Caco-2 (cell line): ENCODE measurements at places on chromosomes 13 and 19.

DNA sequence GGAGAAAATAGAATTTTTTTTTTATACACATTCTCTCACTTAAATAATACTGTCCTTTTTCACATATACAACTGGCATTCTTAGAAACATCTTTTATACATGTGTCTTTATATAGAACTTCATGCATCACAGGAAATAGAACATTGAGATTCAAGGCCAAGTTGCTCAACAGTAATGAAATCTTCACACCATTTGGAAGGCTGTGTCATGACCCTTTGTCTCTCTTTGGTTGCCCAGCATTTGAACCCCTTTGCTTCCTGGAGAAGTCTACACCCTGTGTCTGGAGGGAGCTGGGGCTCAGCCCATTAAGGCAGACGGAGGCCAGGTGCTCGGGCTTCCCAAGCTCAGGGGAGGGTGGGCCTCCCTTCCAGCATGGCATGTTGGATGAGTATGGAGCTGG lies 41.1 kb downstream of the B3GLCT start:
- no peak for DNase-seq

GRCh38 chr13:99982036-99982730 lies 599 bp downstream of the ZIC2 start:
- no peak for DNase-seq

GRCh38 chr19:28652765-28653164 lies 560.2 kb downstream of the UQCRFS1 start:
- no peak for DNase-seq

DNA sequence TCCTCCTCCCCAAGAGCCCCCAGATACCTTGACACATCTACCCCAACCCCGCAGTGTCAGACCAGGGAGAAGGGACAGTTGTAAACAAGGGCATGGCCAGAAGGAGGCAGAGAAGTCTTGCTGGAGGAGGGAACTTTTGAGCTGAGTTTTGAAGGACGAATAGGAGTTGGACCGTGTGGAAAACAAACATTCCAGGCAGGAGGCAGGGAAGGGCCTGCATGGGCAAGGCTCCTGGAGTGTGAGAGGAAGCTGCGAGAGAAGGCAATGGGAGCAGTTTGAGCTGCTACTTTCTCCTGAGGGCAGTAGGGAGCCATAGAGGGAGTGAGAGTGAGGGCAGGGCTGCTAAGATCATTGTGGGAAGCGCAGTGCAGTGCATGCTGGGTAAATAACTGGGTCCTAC lies 23.3 kb downstream of the IL12RB1 start:
- DNase-seq: peak; percentile 19

DNA sequence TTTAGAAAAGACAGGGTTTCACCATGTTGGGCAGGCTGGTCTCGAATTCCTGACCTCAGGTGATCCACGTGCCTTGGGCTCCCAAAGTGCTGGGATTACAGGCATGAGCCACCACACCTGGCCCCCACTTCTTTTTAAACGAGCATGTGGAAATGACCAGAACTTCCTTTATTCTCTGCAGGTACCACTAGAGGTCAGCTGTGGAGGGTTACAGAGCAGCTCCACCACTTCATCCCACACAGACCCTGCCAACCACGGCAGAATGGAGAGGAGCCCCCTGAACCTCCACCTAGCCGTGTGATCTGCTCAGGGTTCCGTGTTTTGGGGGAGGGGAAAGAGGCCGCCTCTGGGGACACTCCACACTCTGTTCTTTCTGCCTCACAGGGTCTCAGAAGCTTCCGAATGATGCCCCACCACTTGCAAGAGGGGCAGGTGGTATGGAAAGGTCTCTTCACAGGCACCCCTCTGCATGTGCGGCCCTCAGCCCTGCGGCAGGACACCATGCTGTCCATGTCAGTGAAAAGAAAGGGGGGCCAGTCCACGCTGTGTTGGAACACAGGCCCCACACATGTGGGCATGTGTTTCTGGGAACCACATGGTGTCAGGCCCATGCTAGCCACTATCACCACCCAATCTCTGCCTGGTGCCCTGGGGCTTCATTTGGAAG lies 465.0 kb downstream of the TSHZ3 start:
- DNase-seq: no peak

DNA sequence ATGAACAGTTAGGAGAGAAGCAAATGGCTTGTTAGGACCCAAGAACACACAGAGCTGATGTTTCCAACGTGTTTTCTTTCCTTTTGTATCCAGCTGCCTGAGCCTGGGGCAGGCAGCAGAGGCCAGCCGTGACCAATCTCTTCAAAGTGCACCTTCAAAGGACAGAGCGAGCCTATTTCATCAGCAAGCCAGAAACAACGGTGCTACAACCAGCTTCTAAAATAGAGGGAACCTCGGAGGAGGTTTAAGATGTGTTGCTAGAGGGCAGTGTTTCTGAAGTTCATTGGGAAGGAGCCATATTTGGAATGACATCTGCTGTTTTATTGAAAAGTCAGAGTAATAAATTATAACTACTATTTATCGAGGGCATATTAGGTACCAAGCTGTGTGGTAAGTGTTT lies 56.2 kb upstream of the RFC3 start:
- no peak for DNase-seq

GRCh38 chr19:45729800-45730290 lies 851 bp downstream of the FBXO46 start:
- DNase-seq: no peak

GRCh38 chr19:18490728-18491127 lies 31.1 kb downstream of the ELL start:
- DNase-seq: no peak

- DNase-seq: no peak
These were observed 19.9 kb upstream of the LGALS13 start for GRCh38 chr19:39582442-39582841.

GRCh38 chr13:95557013-95557412 lies 4.5 kb downstream of the CLDN10 start:
- no peak for DNase-seq

GRCh38 chr13:113119166-113119821 lies 3.3 kb upstream of the F10 start:
- no peak for DNase-seq

- DNase-seq: peak; percentile 23
These were observed 417.1 kb downstream of the LMO7 start for GRCh38 chr13:76053181-76053580.

- DNase-seq: no peak
These were observed 14.6 kb downstream of the NACC1 start for GRCh38 chr19:13132471-13133180.

- peak; percentile 72 for DNase-seq
These were observed 337 bp upstream of the FXYD7 start for GRCh38 chr19:35142606-35143230.

DNA sequence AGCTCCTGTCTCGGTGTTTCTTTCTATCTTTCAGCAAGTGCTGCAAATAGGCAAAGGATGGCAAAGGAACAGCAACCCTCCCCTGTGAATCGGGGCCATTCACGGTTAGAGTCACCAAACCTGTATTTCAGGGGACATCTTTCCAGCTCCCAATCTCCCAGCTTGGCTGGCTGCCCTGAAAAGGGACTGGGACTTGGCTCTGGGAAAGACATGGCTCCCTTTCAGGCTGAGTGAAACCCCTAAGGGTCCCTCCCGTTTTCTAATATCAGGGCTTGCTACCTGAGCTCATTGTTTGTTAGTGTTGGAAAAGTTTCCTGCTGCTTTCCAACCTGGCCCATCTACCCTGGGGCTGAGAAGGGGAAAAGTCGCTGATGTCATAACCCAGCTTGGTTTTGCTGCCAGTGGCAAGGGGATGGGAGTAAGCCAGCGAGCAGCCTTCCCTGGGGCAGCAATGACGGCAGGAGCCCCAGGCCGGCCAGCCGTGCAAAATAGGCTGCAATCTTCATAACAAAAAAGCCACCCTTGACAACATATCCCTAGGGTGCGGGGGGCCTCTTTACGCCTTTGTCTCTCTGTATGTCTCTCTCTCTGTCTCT lies 29.9 kb downstream of the SERP2 start:
- peak; percentile 49 for DNase-seq

GRCh38 chr19:5101871-5102270 lies 133.0 kb downstream of the KDM4B start:
- DNase-seq: no peak

DNA sequence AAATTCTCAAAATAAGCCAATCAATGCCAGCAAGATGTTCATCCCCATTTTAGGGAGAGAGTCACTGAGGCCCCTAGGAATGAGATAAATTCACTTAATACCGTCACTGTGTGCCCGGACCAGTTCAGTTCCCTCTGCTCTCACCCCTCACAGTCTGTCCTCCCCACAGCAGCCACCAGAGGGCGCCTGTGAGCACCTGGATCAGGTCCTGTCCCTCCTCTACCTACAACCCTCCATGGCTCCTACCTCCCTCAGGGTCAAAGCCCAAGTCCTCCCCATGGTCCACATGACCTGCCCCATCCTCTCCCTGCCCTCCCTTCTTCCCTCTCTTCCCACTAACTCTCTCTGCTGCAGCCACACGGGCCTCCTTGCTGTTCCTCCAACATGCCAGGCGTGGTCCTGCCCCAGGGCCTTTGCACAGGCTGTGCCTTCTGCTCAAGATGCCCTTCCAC lies 42.0 kb upstream of the NFIC start:
- peak; percentile 61 for DNase-seq

GRCh38 chr13:38090913-38091312 lies 221.3 kb upstream of the TRPC4 start:
- no peak for DNase-seq

- DNase-seq: no peak
These were observed 8.4 kb upstream of the SLC7A10 start for GRCh38 chr19:33234092-33234491.

DNA sequence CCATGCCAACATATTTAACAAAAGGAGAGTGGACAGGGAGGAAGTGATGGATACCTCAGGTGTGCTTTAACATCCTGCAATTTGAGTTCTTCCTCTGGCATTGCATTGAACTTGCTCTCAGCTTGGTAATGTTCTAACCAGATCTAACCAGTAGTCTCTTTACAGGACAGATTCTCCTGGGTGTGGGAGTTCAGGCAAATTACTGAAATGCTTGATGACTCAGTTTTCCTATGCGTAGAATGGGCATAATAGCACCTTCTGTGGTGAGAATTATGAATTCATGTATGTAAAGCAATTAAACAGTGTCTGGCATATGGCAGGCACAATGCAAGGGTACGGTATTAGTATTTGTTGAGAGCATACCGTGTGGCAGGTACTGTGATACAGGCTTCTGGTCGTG lies 3.6 kb downstream of the AKAP11 start:
- no peak for DNase-seq

DNA sequence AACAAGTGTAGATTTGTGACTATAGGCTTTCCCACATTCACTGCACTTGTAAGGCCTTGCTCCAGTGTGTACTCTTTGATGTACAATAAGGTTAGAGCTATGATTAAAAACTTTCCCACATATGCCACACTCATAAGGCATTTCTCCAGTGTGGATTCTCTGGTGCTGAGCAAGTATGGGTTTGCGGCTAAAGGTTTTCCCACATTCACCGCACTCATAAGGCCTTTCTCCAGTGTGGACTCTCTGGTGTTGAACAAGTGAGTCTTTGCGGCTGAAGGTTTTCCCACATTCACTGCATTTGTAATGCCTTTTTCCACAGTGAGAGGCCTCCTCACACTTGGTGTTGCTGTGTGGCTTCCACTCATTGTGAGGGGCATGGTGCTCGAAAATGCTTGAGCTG lies 3.7 kb downstream of the ZNF772 start:
- no peak for DNase-seq

DNA sequence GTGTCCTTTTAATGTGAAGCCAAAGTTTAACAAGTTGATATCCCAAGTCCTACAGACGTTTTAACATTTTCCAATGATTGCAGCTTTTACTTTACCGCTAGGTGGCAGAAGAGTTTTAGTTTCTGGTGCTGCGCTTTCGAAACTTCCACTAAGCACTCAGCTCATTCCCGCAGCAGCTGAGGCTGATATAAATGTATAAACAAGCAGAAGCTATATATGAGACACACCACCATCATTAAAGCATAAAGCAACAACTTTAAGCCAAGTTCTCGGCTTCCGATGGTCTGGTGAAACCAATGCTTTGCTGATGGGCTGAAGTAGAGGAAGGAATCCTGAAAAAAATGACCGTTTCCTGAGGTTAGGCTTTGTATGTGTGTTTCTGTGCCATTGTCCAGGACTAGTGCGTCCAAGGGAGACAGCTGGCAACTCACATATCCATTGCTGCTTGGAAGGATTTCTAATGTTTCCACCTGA lies 753.9 kb downstream of the OLFM4 start:
- peak; percentile 52 for DNase-seq

DNA sequence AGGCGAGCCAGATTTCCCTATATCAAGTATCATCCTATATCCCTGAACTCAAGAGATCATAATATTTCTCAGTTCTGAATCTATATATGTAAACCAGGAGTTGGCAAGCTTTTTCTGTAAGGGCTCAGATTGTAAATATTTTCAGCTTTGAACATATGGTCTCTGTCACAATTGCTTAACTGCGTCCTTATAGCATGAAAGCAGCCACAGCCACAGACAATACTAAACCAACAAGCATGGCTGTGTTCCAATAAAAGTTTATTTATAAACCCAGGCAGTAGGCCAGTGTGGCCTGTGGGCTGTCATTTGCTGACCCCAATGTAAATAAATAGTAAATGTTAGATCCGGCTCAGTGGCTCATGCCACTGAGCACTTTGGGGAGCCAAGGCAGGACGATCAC lies 12.2 kb upstream of the MYH14 start:
- DNase-seq: no peak

GRCh38 chr13:93535251-93535650 lies 308.6 kb downstream of the GPC6 start:
- DNase-seq: no peak
